ENCODE measurements at places on chromosomes 5 and 9.

DNA sequence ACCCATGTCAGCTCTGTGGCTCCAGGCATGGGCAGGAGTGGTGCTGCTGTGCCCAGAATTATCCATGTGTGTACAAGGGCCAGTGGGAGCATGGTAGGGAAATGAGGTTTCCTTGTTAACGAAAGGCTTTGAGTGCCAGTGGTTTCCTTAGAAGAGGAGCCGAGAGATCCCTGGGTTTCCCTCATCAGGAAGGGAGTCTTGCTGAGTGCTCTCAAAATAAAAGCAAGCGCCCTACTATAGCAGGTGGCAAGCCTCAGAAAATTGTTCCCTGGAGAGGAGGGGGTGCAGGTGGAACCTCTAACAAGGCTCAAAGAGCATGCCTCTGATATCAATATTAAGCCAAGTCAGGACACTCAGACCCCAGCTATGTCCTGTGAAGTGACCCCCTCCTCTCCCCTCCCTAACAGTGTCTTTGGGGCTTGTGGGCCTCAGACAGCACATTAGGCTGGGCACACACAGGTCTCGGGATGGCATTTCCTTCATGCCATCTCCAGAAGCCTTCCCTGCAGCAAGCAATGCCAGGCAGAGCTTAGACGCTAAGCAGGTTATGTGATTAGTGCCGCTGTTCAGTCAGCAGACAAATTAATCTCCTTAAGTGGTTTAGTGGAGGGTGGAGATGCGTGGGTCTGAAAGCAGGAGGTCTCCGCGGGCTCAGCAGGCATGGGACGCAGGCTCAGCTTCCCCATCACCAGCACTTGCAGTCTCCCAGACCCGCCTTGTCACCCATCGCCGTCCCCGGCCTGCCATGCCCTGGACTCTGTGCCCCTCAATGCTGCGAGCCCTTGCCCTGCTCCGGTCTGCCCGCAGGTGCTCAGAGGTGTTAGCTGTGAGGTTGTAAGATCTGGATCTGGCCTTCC, 60.0 kb upstream of the RARS1 start:
- no peak for DNase-seq

- DNase-seq, result no peak
These were observed 25.8 kb downstream of the AFAP1L1 start for GRCh38 chr5:149297340-149298025.

GRCh38 chr5:141135030-141135717, at the start of gene PCDHB5:
PCDHB5 (plus strand) TSS chr5:141135206; CDS start chr5:141135435, 229 bp downstream.
- DNase-seq, result no peak

DNA sequence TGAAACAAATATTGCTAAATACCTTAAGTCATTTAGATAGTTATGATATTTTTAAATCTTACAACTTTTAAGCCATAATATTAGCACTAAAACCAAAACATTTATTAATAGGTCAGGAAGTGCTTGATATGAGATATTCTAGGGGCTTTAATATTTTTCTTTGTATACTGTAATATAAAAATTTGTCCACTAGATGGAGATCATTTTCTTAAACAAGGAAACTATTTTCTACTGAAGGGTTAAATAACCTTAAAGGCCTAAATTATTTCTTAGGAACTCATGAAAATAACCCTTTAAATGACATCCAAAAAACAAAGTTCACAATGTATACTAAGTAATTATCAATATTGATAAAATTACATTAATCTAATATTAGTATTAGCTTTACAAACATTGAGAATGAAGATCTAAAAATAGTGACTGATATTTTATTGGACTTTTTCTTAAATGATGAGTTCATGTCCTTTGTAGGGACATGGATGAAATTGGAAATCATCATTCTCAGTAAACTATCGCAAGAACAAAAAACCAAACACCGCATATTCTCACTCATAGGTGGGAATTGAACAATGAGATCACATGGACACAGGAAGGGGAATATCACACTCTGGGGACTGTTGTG, 635.7 kb downstream of the RAB3C start:
- no peak for DNase-seq

- DNase-seq, result no peak
These were observed 4.1 kb downstream of the PRUNE2 start for GRCh38 chr9:76901801-76902200.

GRCh38 chr9:13651969-13652663, 372.6 kb upstream of the MPDZ start:
- no peak for DNase-seq

DNA sequence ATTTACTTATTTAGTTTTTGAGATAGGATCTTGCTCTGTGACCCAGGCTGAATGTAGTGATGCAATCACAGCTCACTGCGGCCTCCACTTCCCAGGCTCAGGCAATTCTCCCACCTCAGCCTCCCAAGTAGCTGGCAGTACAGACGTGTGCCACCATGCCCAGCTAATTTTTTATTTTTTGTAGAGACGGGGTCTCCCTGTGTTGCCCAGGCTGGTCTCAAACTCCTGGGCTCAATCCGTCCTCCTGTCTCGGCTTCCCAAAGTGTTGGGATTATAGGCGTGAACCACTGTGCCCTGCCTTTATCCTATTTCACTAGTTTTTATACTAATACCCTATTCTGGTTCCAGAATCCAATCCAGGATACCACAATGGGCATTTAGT, 6.8 kb downstream of the RPS14 start:
- no peak for DNase-seq

DNA sequence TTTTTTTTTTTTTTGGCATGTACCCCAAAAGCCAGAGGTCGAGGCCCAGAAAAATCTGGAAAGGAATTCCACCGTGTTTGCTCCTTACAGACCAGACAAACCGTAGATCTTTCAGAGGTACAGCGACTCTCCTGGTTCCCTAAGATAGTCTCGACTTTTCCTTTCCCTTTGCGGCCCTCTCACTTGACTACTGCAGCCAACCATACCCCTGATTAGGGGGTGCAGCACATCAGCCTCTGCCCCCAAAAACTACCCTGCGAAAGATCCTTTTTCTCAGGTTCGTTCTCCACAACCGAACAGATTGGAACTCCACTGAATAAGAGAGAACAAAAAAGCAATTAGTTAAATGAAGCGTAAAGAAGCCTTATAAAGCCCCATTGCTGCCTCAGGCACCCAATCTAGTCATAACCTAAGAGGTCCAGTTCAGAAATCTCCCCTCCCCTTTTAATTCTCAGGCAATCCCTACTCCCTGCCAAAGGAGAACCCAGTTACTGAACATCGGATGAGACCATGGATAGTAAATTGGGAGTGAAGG, 379 bp upstream of the TICAM2 start:
- DNase-seq, result no peak

GRCh38 chr5:14829396-14829795, 42.2 kb downstream of the ANKH start:
- DNase-seq, result no peak

DNA sequence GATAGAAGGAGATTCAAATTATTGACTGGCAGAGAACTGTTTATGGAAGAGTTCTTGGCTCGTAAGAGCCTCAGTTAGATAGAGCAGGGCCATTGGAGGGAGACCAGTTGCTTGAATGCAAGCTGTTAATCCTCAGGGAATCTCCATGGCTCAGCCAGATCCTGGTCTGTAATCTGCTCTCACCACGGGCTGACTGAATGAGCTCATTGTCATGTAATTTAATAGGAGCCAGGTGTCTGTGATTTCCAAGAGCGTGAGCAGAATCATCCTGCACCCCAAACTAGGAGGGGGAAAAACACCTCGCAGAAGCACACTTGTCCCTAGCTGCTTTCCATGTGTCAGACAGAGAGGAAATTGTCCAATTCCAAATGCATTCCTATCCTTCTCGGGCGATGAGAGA, 19.1 kb upstream of the KCNMB1 start:
- DNase-seq, result no peak

DNA sequence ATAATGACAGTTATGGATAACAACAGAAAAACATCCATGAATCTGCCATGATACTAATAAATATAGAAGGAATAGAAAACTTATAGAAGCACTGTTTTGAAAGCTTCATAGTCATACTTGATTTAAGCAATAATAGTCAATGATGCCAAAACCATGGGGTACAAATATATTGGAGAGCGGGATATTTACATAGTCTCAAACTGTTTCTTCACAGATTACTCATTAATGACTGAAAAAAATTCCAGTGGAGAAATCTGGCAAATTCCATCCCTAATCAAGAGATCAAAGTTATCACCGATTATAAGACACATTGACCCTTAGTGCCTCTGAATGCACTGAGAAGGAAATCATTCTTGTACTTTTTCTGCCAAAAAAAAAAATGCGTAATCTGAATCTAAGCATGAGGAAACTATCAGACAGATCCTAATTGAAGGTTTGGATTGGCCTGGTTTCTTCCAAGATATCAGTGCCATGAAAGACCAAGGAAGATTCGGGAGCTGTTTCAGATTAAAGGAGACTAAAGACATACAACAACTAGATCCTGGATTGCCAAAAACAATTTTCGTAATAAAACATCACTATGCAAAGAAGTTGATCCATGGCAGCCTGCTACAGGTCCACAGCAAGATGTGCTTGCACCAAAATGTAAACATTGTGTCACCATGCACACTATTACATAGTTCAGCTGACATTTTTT, 106.2 kb downstream of the GOLPH3 start:
- no peak for DNase-seq

DNA sequence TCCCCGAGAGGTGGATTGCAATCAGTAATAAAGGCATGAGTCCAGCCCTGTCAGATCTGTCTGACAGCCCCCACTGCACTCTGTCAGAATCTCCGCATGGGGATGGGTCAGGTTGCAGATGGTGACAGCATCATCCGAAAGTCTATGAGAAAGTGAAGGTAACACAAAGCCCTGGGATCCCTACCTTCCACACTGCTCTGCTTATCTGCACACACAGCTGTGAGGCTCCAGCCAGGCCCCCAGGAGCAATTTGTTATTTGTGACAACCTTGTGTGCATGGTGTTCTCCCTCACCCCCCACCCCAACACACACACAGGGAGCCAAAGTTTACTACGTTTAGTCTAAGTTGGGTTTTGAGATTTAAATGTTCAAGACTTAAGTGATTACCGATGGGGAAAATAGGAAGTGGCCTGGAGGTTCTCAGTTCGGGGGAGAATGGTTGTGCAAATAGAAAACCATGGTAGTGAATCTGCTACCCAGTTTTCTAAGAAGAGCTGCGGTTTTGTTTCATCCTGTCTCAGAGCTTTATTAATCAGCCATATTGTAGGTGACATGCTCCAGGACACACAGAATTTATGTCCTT, 92.7 kb downstream of the SV2C start:
- DNase-seq, result no peak

- DNase-seq, result no peak
These were observed 125.4 kb downstream of the NFIB start for GRCh38 chr9:14188538-14188937.

DNA sequence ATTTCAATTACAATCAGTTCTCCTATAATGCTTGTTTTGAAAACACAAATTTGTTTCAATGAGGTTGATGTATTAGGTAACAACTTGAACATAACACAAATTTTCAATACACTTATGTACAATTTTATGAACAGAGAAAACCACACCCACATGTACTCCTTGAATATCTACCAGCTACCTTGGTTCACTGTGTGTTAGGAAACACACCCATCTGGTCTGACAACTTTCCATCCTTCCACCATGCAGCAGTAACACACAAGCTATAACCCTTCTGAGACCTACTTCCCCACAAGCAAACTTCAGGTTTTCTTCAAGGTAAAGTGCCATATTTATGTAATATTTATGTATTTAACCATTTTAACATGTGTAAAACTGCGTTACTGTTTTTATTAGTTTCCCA, 36.4 kb upstream of the UBQLN1 start:
- DNase-seq, result no peak

GRCh38 chr5:141815796-141816180, 62.4 kb downstream of the PCDH1 start:
- no peak for DNase-seq

- no peak for DNase-seq
These were observed 250.1 kb downstream of the GOLPH3 start for GRCh38 chr5:31924005-31924404.

GRCh38 chr5:42877431-42877830, 65.7 kb upstream of the SELENOP start:
- DNase-seq, result no peak

GRCh38 chr9:133612816-133613215, 3.6 kb upstream of the FAM163B start:
- DNase-seq, result no peak

DNA sequence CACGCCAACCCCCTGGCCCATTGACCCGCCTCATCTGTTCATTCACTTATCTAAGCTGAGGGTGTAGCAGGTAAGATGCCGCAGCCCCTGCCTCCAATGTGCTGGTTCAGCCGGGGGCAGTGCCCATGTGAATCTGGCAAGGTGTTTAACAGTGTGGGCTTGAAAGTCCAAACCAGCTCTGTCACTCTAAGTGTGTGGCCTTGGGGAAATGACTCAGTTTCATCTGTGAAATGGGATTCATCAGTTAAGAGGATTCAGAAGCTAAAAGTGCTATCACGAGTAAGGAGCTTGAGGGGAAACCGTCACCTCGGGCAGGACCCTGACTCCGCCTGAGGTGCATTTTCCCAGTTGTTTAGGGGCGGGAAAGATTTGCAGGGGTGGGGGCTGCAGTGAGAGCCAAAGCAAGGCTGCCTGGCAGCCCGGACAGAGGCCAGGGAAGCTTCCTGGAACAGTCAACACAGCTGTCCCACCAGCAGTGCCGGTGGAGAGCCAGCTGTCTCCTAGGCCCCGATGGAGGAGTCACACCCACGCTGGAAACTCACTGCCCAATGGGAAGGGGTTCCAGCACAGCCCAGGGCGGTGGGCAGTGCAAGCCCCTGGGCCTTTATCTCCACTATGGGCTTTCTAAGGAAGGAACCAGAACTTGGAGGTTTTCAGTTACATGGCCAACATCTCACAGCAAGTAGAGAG, 9.7 kb upstream of the URM1 start:
- no peak for DNase-seq

- no peak for DNase-seq
These were observed 134.6 kb downstream of the TRIM32 start for GRCh38 chr9:116821633-116822229.

DNA sequence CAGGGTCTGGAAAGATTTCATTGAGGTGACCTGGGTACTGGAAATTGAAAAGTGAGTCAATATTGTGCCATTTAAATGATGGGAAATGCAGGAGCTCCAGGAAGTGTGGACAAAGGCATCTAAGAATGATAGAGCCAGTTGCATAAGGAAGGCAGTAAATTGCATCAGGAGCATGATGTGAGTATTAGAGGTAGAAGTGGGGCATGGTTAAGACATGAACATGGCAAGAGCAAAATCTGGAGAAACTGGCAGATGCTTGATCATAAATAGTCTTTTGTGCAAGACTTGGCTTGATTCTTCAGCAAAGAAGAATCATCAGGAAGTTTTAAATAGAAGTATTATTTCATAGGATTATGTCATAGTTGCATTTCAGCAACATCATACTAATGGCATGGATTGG, 157.4 kb upstream of the PUM3 start:
- DNase-seq, result no peak
